Fibroblast of skin of abdomen (primary cell): ENCODE measurements at places on chromosomes 11 and 22.

DNA sequence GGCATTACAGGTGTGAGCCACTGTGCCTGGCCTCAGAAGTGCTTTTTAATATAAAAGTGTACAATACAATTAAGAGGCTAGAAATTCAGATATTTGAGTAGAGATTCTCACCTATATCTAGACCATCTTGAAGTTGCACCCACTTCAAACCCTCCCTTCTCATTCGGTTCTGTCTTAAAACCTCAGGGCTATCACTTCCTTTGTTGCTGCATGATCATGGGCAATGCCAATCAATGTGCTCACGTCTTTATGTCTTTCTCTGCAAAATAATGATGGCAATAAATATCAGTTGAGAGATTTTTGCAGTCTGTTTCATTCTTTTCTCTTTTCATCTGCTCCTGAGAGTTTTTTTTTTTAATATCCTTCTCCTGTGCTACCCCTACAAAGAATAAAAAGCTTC is 9.3 kb upstream of the NUP160 start:
- no peak for DNase-seq

GRCh38 chr11:19795082-19795481 is 82.4 kb downstream of the NAV2 start:
- no peak for DNase-seq

- DNase-seq = no peak
Measured at GRCh38 chr11:17775507-17776211, 41.1 kb downstream of the KCNC1 start.

GRCh38 chr11:92589512-92589911 is 364.9 kb downstream of the FAT3 start:
- no peak for DNase-seq

DNA sequence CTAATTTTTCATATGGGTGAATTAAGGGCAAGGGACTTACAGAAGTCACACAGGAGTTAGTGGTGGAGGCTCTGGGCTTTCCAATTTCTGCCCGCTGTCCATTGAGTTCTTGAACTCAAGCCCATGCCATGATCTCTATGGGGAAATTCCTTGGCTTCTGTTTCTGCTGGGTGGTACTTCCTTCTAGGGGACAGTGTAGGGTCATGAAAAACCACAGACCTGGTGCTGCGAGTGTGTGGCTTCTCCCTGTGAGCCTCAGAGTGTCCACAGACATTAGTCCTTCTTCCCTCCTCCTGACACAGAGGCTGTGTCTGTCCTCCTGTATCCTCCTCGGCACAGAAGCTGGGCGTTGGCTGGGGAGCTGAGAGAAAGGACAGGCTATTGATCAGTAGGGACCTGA is 6.3 kb upstream of the SEZ6L start:
- no peak for DNase-seq

- DNase-seq = no peak
Measured at GRCh38 chr11:129453293-129453721, 77.7 kb downstream of the BARX2 start.

GRCh38 chr11:128804481-128804880 is 62.6 kb downstream of the KCNJ1 start:
- DNase-seq = peak; percentile 72

DNA sequence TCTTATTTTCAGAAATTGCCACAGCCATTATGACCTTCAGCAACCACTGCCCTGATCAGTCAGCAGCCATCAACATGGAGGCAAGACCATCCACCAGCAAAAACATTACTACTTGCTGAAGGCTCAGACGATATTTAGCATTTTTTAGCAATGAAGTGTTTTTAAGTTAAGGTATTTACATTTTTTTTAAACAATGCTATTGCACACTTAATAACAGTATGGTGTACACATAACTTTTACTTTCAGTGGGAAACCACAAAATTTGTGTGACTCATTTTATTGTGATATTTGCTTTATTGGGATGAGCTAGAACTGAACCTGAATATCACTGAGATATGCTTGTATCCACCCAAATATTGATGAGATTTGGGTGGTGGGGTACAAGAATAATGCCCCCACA is 110.9 kb downstream of the TSPAN18 start:
- peak; percentile 81 for DNase-seq

GRCh38 chr11:119169282-119169719 is 776 bp downstream of the NLRX1 start:
- DNase-seq = peak; percentile 31

DNA sequence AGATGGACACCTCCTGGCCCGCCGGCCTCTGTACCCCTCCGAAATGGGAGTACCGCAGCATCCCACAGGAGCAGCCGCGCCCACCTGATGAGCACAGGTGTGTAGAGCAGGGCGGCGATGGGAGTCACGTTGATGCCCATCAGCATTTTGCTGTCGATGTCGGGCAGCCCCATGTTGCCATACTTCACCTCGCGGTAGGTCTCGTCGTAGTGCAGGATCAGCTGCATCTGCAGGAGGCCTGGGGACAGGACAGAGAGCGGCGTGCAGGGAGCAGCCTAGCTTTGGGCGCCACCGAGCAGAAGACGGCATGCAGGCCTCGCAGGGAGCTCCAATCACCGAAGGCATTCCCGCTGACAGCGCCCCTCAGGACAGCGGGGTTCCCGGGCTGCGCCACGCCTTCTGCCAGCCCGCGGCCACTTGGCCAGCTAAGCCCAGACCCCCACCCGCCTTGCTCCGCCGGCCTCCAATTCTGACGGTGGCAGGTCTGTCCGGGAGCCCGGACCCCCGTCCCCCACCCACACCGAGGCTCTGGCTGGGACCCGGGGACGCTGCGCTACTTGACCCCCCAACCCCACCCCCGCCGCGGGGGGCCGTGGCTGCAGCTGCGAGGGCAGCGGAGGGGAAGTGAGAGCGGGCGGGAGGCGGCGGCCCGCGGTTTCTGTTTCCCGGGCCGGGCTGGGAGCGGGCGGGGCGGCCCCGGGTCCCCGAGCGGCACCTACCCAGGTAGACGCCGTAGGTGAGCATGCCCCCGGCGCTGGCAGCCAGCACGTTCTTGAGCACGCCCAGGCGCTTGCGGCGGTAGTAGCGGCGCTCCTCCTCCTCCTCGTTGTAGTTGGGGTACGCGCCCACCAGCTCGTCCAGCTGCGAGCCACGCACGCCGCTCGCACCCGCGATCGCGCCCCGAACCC is 705 bp downstream of the UNC93B1 start:
- DNase-seq = no peak

DNA sequence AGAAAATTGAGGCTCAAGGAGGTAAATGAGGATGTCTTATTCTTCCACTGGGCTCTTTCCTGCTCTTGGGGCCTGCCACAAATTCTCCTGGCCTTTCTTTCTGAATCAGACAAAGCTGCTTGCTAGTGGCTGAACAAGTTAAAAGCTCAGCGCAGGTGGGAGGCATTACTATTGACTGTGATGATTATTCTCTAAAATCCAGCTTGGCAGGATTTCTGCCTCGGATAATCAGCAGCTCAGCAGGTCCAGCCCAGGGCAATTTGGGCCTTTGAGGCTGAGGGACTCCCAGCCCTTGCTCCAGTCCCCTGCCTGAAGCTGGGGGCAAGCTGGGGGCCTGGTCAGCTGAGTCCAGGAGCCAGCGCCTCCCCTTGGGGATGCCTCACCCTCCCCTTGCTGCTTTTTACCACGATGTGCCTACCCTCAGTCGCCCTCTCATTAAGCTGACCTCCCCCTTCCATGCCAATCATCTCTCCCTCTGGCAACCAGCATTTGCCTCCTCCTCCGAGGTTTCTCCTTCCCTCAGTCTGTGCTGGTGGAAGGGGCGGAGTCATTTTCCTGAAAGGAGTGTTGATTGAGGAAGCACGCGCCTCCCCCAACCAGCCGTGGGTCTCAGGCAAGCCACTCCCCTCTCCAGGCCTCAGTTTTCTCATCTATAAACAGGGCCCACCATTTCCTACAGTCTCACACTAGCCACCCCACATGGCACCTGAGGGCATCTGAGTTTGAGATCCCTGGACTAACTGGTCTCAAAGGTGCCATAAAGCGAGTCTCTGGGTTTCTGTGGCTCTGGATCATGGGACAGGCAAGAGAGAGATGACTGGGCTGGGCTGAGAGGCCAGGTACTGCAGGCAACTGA is 60.6 kb upstream of the PRDM11 start:
- DNase-seq = no peak

GRCh38 chr11:25838918-25839625 is 492.9 kb upstream of the ANO3 start:
- DNase-seq = no peak

GRCh38 chr11:41177791-41178190 is 281.7 kb downstream of the LRRC4C start:
- DNase-seq = peak; percentile 57

- DNase-seq = no peak
Measured at GRCh38 chr11:64539711-64540427, 51.2 kb upstream of the SLC22A12 start.

DNA sequence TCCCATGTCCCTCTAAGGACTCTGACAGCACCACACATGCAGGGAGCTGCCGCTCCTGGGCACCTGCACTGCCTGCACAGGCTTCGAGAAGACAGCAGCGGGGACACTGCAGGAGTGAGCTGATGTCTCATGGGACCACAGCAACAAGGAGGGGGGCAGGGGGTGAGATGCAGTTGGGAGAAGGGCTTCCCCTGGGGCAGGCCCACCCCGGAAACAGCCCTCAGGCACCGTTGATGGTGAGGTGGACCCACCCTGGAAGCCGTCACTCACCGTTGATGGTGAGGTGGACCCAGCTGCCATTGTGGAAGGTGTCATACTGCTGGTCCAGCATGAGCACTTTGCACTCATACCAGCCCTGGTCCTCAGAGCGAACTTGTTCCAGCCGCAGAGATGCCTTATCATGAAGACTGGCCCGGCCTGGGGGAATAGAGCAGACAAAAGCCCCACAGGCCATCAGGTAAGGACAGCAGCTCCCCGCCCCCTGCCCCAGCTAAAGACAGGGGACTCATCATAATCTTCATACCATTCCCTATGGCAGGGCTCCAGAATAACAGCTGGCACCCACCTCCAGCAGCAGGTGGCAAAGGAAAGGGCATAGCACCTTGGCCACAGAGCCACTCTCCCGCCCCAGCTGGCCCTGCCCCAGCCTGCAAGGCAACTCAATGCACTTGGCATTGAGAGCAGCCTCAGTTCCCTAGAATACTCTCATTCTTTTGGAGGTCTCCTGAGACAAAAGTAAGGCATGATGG is 12.6 kb downstream of the IGSF9B start:
- no peak for DNase-seq

GRCh38 chr22:19707347-19708290 is 6.7 kb upstream of the SEPTIN5 start:
- no peak for DNase-seq

GRCh38 chr11:60862171-60862570 is 5.2 kb upstream of the ZP1 start:
- DNase-seq = no peak

- DNase-seq = no peak
Measured at GRCh38 chr11:26323837-26324236, 8.1 kb upstream of the ANO3 start.

DNA sequence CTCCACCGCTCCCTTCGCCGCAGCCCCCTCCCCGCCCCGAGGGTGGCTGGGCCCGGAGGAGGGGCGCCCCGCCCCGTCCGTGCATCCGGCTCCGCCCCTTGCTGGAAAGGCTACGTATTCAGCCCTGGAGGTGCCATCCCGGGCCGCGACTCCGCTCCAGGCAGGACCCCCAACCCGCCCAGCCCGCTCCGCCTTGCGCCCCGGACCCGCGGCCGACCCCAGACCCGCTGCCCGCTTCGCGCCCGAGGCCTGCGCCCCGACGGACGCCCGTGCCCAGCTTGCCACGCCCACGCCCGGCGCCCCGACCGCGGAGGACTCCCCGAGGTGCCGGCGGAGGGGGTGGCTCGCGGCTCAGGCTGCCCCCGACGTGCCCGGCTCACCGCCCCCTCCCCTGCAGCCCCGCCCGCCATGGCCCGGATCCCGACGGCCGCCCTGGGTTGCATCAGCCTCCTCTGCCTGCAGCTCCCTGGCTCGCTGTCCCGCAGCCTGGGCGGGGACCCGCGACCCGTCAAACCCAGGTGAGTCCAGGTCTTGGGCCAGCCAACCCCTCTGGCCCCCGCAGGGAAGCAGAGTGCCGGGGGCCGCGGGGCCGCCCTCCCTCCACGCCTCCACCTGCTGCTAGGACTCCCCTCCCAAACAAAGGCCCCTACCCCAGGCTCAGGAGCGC is at the start of gene ADM2:
Gene ADM2 (plus strand): TSS at position 104 of the 667 bp plus-strand sequence. CDS start 305 bp downstream, at position 409.
- peak; percentile 45 for DNase-seq

GRCh38 chr22:29391546-29391945 is 3.2 kb upstream of the AP1B1 start:
- DNase-seq = no peak

- no peak for DNase-seq
Measured at GRCh38 chr22:38213319-38213989, 11.7 kb downstream of the MAFF start.

DNA sequence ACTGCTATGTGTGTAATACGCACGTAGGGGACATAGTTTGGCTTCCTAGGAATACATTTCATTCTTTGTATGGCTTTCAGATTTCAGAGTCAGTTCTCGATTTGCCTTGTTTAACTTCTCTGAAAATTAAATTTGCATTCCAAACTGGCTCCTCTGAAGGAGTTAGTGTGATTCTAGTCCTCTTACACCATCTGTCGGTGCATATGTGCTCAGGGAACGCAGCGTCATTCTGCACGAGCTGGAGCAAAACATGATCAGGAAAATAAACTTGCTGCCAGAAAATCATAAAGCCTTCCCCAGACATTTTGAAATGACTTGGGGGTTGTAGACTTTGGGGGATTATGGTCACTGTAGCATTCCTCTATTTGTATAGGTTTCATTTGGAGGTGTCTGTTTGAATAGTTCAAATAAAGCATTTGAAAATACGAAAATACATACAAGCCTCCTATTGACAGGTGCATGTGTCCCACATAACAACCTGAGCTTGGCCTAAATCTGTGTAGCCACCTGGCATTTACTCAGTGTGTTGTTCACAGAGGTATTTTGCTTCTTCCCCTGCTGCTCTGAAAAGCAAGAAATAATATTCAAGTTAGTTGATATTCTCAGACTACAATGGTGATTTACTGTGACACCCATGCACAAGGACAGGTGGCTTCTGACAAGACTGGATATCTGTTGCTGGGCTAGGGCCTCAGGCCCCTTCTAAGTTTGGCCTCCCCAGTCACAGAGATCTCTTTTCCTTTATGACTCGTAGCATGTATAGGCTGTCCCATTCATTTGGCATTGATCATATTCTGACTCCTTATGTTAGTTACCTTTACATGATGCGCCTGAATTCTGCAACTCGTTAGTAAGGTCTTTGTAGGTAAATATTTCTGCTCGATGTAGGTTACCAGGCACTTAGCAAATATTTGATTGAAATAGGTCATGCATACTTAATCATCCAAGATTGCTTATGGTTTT is 81.6 kb upstream of the SORL1-AS1 start:
- peak; percentile 55 for DNase-seq

- DNase-seq = no peak
Measured at GRCh38 chr11:113446112-113446511, 29.1 kb downstream of the DRD2 start.

- no peak for DNase-seq
Measured at GRCh38 chr22:39628563-39629080, 58.1 kb downstream of the CACNA1I start.

- no peak for DNase-seq
Measured at GRCh38 chr22:28129319-28129962, 210.4 kb upstream of the PITPNB start.

DNA sequence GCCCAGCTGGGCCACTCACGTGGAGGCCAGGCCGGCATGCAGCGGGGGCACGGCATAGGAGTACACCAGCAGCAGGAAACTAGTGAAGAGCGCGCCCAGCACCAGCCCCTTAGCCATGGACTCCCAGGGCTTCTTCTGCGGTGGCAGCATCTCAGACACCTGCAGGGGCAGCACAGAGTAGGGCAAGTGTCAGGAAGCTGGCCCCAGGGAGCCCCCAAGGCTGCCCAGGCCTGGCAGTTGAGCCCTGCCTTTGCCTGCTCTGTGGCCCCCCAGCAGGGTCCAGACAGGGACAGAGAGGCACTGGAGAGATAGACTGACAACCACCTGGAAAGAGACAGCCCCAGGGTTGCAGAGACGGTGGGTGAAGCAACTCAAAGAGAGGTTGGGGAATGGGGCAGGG is 10.7 kb upstream of the SEC14L6 start:
- DNase-seq = no peak
